ENCODE measurements at places on chromosomes 2 and 18.
A peak's percentile ranks its signal among the peaks of the same experiment; 100 is the strongest.

- DNase-seq: no peak
Observed at GRCh38 chr2:145021962-145022665, 502.2 kb upstream of the ZEB2 start.

- DNase-seq: no peak
Observed at GRCh38 chr2:199070322-199070949, 387.3 kb downstream of the SATB2 start.

- DNase-seq: no peak
Observed at GRCh38 chr18:28834889-28835288, 658.0 kb upstream of the CDH2 start.

GRCh38 chr2:237547841-237548416 lies 18.4 kb upstream of the PRLH start:
- DNase-seq: no peak

DNA sequence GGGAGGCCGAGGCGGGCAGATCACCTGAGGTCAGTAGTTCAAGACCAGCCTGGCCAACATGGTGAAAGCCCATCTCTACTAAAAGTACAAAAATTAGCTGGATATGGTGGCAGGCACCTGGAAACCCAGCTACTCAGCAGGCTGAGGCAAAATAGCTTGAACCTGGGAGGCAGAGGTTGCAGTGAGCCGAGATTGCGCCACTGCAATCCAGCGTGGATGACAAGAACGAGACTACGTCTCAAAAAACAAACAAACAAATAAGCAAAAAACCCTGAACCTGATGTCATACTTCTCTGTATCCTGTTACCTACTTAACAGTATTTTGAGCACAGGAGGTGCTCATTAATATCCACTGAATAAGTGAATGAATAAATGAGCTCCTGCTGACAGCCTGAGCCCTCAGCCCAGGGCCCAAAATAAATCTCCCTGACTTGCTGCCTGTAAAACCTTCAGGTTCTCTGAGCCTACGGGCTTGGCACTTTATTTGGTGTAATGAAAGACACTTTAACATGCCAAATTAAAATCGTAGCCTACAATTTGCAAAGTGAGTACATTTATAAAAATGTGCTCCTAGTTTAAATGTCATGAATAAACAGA lies 215.1 kb downstream of the ZNF385B start:
- DNase-seq: no peak

DNA sequence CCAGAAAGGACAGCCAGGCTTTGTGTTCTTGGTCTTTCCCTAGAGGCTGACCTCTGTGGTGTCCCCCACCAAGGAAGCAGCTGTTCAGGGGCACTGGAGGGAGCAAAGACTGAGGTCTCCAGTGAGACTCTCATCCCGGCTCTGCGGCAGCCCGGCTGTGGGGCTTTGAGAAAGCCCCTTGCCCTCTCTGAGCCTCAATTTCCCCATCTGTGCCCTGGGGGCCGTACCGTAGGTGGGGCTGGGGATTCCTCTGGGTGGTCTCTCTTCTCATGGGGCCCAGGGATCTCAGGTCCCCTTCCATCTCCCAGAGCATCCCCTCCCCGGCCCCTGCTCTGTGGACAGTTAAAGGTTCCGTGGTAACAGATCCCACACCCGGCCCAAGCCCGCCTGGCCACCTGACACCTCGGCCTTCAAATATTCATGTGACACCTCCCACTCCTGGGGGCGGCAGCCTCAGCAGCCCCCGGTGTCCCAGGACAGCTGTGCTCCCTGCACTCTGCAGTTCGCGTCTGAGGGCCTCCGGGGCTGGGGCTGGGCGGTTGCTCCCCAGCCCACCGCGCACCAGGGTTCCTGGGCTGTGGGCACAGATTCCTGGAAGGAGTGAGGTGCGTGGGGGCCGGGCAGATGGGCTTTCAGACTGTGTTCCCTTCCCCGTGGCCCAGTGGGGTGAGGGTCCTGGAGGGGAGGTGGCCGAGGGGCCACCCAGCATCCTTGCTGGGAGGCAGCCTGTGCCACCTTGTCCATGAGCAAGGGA lies 15.1 kb upstream of the KLHL30 start:
- no peak for DNase-seq

- no peak for DNase-seq
Observed at GRCh38 chr2:12930391-12930790, 213.7 kb downstream of the TRIB2 start.

DNA sequence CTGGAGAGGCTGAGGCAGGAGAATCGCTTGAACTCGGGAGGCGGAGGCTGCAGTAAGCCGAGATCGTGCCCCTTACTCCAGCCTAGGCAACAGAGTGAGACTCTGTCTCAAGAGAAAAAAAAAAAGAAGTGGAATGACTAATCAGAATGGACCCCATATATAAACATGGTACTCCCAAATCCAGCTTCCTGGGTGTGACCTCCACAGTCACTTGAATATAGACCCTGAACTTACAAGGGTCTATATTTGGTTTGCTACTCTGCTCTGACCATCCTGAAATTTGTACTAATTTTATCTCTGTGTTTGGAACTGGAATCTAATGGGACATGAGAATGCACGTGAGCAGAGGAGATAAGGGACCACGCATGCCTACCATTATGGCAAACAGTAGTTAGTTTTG lies 275.0 kb downstream of the TNS1 start:
- no peak for DNase-seq

DNA sequence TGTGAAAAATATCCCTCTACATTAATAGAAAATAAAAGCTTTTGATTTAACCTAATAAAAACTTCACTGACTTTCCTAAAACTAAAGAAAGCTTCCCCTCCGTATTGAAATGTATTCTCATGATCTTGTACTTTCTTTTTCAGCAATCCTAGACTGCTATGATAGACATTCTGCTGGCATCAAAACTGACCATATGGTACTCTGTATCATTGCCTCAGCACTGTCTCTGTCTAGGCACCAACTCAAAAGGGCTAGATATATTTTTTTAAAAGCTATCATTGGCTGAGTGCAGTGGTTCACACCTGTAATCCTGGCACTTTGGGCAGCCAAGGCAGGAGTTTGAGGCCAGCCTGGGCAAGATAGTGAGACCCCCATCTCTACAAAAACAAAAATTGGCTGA lies 32.9 kb downstream of the CDKL4 start:
- no peak for DNase-seq

GRCh38 chr2:222424729-222425671 lies 657 bp downstream of the SGPP2 start:
- peak; percentile 25 for DNase-seq

GRCh38 chr18:42187611-42188380 lies 232.8 kb downstream of the PIK3C3 start:
- DNase-seq: no peak

Data from stimulated activated CD4-positive, alpha-beta T cell treated with anti-CD3 and anti-CD28 coated beads, TNF-alpha, amount 100 ng/mL, for 1 hour (primary cell).